ENCODE measurements at places on chromosomes 1 and 21.

GRCh38 chr1:20696397-20697333 lies 21.1 kb downstream of the KIF17 start:
- DNase-seq = peak; percentile 66

DNA sequence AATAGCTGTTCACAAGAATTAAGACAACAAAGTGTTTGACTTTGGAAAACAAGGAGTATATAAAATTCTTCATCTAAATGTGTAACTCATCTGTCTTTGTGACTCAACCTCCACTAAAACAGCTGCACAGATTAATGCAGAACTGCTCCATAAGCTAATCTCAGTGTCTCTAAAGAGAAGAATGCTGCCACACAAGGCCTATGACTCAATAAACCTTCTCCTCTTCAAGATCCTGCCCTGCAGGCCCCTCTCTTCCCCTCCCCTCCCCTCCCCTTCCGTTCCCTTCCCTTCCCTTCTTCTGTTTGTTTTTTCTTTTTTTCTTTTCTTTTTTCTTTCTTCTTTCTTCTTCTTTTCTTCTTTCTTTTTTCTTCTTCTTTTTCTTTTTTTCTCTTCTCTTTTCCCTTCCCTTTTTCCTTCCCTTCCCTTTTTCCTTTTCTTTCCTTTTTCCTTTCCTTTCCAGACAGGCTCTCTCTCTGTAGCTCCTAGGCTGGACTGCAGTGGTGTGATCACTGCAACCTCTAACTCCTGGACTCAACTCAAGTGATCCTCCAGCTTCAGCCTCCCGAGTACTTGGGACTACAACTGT lies 1052.8 kb downstream of the BRINP3 start:
- DNase-seq = no peak

GRCh38 chr1:168362991-168363390 lies 82.3 kb downstream of the TBX19 start:
- DNase-seq = peak; percentile 16

GRCh38 chr1:84427250-84428188 lies 29.2 kb downstream of the DNASE2B start:
- no peak for DNase-seq

GRCh38 chr1:177922209-177922608 lies 47.6 kb downstream of the SEC16B start:
- DNase-seq = no peak

GRCh38 chr1:52532731-52533327 lies 20.1 kb downstream of the TUT4 start:
- DNase-seq = no peak

DNA sequence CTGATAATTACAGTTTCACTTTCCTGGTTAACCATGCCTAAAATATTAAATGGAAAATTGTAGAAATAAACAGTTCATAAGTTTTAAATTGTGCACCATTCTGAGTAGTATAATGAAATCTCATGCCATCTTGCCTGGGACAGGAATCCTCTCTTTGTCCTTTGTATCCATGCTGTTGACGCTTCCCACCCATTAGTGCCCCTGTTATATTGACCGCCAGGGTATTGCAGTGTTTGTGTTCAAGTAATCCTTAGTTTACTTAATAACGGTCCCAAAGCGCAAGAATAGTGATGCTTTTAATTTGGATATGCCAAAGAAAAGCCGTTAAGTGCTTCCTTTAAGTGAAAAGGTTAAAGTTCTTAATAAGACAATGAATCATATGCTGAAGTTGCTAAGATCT lies 41.7 kb downstream of the RPRD2 start:
- no peak for DNase-seq

DNA sequence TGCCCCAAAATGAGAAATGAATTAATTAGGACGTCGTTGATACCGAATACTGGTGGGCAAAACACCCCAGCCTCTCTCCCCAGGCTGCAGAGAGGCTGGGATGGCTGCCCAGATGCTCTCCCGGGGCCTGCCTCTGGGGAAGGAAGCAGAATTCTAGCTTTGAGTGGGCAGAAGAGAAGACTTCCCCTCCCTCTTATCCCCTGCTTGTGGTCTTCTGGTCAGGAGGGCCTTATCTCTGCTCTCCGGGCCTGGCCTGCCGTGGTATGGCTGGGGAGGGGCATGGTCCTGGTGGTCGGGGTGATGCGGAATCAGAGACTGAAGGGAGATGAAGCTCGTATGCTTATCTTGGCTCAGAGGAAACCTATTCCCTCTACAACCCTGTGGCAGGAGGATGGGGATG lies 9.8 kb upstream of the CSF3R start:
- no peak for DNase-seq

DNA sequence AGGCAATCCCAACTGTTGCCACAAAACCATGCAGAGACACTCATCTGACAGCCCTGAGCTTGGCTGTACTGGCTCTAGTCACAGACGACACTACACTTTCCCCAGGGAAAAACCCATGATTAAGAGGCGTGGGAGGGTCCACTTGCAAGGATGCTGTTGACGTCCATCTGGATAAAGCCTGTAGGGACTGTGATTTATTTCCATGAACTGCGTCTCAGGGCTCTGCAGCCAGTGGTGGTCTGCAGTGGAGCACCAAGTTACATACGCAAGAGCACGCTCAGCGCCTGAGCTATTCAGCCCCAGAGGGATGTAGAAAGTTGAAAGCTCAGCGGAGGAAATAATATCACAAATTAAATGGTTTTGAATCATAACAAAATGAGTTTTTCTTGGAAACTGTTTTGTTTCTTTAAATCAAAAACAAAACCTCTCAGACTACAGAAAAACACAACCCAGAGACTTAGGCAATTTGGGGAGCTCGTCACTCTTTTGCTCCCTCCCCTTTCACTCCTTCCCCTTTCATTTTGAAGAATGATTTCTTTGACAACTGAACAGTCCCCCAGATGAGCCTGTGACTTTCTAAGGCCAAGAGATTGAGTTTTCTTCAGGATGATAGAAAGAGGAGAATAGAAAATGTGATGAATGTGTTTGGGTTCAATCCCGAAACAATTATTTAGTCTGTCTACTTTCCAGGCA lies 71.2 kb downstream of the NGF start:
- DNase-seq = no peak
